ENCODE measurements at places on chromosomes 3 and 15.

DNA sequence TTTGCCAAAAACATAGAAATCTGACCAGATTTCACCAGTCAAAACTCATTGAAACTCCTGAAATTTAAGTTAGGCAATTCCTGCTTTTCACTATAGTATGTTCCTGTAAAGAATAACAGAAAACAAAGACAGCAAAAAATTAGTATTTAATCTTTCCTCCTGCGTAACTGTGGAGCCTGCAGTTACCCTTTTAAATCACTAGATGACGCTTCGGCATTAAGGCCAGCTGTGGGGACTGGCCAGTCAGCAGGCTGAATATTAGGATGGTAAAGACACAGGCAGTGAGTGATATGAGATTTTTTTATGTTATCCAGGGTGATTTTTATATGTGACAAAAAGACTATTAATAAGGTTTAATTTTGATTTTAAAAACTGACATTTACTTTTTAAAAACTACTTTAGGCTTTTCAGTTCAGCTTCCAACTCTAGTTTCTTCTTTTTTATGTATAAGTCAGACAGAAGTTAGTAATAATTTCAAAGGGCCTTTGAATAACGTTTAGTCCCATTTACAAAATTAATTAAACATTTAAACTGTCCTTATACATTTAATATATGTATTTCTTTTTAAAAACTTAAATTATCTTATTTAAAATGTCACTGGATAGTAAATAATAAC, 165.1 kb downstream of the PPM1L start:
- DNase-seq: peak; percentile 60

DNA sequence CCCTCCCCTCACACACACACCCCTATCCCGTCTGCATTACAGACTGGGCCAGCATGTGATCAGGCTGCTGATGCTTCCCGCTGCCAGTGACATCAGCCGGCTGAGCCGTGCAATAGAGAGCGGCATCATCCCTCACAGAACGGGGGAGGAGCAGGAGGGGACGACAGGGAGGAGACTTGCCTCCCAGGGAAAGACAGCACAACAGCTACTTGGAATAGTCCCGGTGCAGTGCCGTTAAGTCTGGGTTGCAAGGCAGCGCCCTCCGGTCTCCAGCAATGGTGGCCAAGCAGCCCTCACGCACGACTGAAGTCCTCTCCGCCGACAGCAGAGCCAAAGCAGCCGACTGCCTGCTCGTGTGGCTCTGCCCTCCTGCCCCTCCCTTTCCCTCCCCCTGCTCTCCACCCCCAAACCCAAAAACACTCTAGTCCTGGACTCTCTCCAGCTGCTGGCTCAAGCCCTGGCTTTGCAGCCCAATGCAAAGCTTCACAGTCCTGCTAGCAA, 31.5 kb upstream of the RPS17 start:
- peak; percentile 83 for DNase-seq

DNA sequence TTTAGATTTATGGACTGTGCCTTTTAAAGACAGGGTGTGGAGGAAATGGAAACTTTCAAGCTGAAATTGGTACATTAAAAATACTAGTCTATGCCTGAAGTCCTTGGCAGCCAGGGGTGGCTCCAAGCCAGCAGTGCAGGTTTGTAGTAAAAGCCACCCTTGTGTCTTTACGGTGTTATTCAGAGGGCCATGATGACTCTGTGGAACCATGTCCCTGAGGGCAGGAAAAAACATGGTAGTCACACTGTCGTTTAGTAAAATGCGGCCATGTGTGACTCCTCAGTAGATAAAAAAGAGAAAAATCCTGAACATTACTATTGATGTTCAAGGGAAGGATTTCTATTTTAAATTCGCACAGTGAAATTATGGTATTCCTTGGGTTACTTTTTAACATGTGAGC, 2.7 kb downstream of the FAN1 start:
- DNase-seq: no peak

GRCh38 chr3:59762941-59763340, 713.1 kb upstream of the CFAP20DC start:
- no peak for DNase-seq

DNA sequence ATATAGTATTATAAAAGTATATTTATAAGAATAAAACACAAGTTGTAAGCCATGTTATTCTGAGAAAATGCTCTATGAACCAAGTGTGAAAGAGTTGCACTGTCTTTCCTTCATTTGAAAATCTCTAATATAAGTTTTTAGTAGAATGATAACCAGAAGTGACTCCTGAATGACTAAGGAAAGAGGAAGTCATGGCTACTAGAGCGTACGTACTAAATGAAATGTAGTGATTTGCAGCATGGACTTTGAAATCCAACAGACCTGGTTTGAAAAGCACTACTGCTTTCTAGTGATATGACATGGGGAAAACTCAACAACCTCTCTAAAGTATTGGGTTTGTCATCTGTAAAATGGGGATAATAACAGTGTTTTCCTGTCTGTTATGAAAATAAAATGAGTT, 10.3 kb upstream of the DNAJC13 start:
- no peak for DNase-seq

- DNase-seq: peak; percentile 79
These were observed 574 bp downstream of the CASR start for GRCh38 chr3:122183893-122184590.

GRCh38 chr3:21647961-21648360, 103.0 kb downstream of the ZNF385D start:
- peak; percentile 72 for DNase-seq

GRCh38 chr3:76387000-76387399, 601.7 kb upstream of the ZNF717 start:
- no peak for DNase-seq

DNA sequence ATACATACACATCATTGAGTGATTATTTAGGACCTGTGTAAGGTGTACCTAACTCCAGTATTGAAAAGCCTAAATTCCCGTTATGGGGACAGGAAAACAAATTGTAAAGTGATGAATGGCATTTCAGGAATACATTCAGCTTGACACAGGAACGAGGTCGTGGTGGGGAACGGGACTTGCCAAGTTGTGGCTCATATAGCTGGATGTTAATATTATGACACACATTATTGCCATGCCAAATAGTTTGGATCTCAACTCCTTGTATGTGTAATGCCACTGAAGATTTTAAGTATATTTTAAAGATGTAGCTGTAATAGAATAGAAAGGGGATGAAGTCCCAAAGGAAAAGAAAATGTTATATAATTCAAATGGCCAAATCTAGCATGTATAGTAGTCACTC, 227.2 kb upstream of the GOLIM4 start:
- DNase-seq: no peak

DNA sequence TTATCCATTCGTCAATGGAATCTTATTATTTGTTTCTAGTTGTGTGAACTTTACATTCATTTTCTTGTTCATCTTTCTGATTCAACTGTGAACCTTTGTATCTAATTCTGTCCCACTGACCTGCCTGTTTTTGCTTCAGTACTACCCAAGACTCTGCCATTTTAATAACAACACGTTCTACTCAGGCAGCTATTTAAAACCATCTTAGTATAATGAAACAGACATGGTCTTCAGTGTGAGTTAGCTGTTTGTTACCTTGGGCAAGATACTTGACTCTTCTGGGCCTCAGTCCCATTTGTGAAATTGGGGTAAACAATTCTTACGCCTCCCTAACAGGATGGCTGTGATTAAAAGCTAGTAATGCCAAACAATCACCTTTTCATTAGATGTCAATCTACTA, 1.6 kb downstream of the BTBD1 start:
- no peak for DNase-seq

- DNase-seq: no peak
These were observed 77.8 kb downstream of the NBEAL2 start for GRCh38 chr3:47057212-47057671.

DNA sequence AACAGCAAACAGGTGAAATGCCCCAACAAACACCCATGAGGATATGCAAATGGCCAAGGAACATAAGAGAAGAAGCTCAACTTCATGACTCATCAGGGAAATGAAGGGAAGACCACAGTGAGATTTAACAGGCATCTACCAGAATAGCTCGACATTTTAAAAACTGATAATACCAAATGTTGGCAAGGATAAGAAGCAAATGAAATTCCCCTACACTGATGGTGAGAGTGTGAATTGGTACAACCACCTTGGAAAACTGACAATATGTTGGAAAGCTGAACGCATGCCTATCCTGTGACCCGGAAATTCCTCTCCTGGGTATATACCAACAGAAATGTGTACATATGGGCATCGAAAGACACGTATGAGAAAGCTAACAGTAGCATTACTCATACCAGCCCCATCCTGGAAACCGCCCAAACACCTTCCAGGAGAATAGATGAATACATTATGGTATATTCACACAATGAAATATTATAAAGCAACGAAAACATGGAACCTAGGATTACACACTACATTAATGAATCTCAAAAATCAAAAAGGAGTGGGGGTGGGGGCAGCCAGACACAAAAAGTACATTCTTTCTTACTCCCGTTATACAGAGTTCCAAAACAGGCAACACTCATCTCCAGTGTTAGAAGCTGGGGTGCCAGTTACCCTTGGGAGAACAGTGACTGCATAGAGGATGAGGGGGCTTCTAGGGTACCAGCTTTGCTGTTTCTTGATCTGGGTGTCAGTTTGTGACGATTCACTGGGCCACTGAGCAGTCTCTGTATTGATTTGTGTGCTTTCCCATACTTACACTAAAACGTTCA, 16.9 kb downstream of the RFTN1 start:
- no peak for DNase-seq

- no peak for DNase-seq
These were observed 70.7 kb upstream of the DCBLD2 start for GRCh38 chr3:98972155-98972554.

GRCh38 chr3:59368900-59369675, 319.3 kb upstream of the CFAP20DC start:
- DNase-seq: no peak

DNA sequence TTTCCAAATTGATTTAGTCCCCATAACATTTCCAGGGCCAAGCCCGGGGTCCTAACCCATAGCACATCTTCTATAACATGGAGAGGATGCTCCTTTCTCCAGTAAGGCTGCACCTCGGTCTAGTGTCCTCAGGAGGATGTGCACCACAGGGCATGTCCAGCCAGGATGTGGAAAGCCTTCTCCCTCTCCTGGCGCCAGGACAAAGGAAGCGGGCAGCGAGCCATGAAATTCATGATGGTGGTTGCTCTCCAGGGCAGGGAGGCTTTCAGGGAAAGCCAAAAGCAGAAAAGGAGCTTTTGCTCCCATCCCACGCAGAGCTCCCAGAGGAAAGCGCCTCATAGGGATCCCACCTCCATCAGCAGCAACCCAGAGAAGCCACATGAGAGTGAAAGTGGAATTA, 220.0 kb downstream of the ADAMTSL3 start:
- no peak for DNase-seq

GRCh38 chr15:38578626-38579025, 14.0 kb upstream of the RASGRP1 start:
- no peak for DNase-seq

GRCh38 chr3:131503320-131503635, 507 bp upstream of the MRPL3 start:
- DNase-seq: no peak

GRCh38 chr15:95291898-95292472, 1038.5 kb upstream of the NR2F2 start:
- DNase-seq: no peak

- no peak for DNase-seq
These were observed 4.0 kb downstream of the PDHB start for GRCh38 chr3:58429657-58430056.

DNA sequence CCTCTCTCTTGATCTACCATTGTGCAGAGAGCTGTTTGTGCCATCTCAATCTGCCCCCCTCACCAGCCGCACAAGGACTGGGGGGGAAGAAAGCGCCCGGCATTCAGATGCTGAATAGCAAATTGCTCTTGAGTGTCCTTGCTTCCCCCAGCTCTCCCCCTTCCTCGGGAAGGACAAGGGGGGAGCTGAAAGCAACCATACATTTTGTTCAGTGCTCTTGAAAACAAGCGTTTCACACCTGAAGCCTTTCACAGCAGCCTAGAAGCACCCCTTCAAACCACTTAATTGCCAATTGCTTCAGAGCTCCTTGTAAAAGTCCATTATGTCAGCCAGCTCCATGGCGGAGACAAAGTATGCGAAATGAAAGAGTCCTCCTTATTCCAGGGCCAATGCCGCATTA, 540.1 kb downstream of the NR2F2 start:
- peak; percentile 62 for DNase-seq

DNA sequence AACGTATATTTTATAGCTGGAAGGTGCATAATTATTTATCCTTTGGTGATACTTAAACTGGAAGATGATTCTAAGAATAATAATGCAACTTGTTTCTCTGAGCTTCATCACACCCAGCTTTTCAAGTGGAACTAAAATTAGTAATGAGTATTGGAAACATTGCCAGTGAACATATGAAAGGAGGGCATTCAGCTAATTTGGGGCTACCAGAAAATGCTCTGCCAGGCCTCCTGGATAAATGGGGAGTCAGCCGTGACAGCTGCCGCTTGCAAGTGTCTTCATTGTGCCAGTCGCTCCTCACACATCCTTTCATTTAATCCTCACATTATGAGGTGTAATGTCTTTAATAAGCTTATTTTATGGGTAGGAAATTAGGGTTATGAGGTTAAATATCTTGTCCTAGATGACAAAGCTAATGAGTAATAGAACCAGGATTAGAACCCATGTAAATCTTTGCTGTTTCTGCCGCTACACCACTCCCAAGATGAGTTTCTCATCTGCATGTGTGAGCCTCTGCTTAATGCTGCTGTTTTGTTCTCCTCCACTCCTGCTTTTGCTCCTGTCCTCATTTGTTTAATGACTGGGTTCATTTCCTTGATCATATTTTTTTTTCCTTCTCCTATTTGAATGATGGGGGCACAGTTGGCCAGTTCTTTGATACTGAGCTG, 155.7 kb downstream of the PLCL2 start:
- no peak for DNase-seq

GRCh38 chr15:68732451-68732850, 88.2 kb downstream of the ANP32A start:
- DNase-seq: no peak

DNA sequence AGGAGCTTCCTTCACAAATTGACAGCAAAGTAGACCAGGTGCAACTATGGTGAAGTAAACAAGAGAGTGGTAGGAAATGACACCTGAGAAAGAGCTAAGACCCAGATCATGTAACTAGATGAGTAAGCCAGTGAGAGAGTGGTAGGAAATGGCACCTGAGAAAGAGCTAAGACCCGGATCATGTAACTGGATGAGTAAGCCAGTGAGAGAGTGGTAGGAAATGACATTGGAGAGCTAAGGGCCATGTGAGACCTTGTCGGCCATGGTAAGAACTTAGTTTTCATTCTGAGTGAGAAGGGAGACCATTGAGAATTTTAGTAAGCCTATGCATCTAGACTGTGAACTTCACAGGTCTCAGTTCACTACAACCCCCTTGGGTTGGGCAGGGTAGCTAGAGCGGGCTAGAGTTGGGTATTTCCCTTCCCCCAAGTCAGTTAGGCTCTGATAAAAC, 5.4 kb upstream of the SENP7 start:
- DNase-seq: no peak
